ENCODE measurements at places on chromosomes 3 and 15. TPM values are rescaled to one million over a fixed set of nuclear protein-coding genes. Genes with fewer than 3 reads are reported as not detected.

- DNase-seq = no peak
Measured at GRCh38 chr3:23566499-23566898, 239.3 kb upstream of the UBE2E1 start.

- no peak for DNase-seq
Measured at GRCh38 chr3:119748991-119749390, 32.9 kb upstream of the NR1I2 start.

GRCh38 chr3:64796607-64797399 is 109.0 kb upstream of the ADAMTS9 start:
- DNase-seq = no peak

DNA sequence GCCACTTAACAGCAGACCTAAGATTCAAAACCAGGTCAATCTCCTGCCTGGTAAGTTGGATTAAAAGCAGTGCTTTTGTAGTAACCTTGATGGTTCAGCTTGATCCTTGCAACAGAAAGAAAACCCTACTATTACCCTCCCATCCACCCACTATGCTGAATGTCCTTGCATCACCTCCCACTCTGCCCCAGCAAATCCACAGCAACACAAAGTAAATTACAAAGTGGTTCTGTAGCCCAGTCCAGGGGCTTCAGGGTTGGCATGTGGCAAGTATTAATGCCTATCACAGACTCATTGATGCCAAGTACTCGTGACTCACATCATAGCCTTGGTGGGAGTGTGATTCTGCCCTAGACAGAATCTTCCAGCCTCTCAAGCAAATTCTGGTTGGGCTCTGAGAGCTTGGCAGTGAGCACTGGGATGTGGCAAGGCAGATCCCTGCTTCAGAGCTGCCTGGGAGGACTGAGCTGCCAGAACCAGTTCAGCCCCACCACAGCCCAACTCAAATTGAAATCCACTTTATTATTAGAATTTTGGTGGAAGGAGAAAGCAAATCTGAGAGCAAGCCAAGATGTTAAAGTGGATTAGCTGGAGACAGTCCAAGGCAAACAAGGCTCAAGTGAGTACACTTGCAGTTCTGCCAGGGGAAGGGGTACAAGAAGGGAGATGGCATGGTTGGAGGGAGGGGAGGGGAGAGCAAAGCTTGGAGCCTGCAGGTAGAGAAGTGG is 225.8 kb upstream of the UMPS start:
- DNase-seq = no peak

DNA sequence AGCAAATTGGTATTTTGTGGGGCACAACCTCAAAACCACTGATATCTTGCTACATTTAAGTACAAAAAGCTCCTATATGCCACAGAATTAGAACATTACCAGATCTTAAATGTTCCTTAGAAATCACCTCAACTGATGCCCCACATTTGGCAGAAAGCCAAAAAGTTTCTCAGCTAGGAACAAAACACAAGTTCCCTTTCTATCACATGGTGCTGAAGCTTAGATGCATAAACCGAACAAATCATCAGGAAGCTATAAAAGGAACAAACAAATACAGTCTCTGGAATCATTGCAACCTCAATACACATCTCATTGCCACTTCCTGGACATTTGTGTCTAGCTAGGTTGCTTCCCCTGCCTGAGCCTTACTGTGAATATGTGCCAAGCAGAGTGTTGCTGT is 492.6 kb downstream of the LPP start:
- no peak for DNase-seq

DNA sequence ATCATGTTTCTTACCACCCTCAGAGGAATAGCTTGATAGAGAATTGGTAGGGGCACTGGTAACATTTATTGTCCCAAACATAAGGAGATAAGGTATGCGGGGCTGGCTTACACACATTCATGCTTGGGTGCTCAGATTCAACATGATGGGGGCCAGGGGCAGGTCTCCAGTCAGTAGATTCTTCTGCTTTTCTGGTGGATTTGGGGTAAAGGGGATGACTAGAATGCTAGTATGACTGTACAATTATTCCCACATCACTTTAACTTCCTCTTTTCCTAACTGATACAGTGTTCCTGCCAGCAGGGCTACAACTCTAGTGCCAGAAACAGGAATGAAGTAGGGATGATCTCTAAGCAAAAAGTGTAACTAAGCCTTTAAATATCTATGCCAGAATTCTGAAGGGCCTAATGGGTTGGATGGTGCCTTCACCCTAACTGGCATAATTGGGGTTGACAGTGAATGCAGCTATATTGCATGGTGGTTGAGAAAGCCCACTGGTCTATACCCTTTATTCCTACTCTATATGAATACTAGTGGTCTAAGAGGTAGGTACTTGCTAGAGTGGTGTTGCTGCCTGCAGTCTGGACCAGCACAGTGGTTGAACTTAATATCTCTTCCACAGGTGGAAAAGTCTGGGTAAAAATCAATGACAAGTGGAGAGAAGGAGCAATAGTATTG is 117.4 kb downstream of the IL12A start:
- no peak for DNase-seq

GRCh38 chr3:129607391-129608068 is 1.1 kb upstream of the PLXND1 start:
- no peak for DNase-seq

- no peak for DNase-seq
Measured at GRCh38 chr15:58038426-58039078, 27.0 kb downstream of the ALDH1A2 start.

GRCh38 chr3:48092270-48092669 is 76.1 kb upstream of the MAP4 start:
- DNase-seq = no peak

GRCh38 chr15:43299411-43299810 is 31.0 kb downstream of the LCMT2 start:
- DNase-seq = no peak

DNA sequence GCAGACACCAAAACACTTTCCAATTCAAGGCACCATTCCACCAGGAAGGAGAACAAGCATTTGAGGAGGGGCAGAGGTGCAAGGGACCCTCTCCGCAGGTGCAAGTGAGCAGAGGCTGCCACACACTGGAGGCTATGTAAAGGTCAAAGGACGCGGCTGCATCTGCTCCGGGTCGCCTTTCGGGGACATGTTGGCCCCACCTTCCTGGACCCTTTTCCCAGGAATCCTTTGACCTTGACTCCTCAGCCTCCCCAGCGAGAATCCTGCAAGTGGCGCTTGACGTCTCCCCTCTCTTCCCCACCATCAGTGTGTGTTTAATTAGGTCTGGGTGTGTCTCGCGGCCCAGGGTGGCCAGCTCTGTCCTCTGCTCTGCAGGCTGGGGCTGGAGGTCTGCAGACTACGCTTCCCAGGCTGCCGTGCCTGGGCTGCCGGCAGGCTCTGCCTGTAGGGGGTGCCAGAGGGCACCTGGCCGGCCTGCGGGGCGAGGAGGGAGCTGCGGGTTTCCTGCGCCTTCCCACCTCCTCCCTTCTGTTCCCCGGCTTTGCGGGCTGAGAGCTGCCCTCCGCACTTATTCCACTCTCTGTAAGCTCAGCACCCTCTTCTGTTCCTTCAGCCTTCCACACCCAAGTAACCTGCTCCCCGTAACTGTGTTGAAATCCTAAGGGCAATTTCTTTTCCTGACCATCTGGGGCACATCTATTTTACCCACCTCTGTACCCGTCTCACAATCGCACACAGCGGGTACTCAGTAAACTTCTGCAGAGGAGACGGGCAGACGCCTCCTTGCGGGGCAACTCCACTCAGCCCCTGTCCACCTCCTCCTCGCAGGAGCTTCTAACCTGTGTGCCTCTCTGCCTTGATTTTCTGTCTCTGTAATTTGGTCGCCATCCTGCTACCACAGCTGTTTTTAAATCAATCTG is 129.8 kb downstream of the NSMCE3 start:
- peak; percentile 19 for DNase-seq

DNA sequence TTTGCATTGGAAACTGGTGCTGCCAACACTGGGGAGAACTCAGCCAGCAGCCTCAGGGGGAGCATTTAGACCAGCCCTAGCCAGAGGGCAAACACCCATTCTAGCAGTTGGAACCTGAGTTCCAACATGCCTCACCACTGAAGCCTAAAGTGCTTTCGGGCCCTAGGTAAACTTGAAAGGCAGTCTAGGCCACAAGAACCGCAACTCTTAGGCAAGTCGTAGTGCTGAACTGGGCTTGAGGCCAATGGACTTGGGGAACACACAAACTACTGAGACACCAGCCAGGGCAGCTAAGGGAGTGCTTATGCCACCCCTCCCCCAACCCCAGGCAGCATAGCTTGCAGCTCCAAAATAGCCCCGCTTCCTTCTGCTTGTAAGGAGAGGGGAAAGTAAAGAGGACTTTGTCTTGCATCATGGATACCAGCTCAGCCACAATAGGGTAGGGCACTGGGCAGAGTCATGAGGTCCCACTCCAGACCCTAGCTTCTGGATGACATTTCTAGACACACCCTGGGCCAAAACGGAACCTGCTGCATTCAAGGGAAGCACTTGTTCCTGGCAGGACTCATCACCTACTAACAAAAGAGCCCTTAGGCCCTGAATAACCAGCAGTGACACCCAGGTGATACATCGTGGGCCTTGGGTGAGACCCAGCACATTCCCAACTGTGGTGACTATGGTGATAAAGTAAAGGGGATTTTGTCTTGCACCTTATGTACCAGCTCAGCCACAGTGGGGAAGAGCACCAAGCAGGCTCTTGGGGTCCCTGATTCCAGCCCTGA is 37.3 kb upstream of the TEX9 start:
- no peak for DNase-seq

- DNase-seq = no peak
Measured at GRCh38 chr15:42577514-42578031, 2.2 kb downstream of the STARD9 start.

DNA sequence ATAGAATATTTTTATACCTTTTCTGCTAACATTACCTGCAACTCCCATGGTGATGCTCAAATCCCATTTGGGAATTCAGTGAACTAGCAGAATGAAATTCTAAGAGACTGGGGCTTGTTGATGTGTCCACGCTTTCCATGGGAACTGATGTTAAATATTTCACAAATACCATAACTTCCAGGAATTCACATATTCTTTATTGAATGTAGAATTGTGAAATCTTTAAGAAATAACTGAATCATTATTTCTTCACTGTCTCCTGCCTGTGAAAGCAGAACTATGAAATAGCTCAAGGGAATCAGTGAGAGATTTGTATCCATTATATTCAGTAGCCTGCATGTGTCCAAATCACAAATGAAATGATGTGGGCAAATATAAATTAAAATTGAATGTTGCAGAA is 130.8 kb downstream of the SERPINI1 start:
- no peak for DNase-seq

- DNase-seq = no peak
Measured at GRCh38 chr3:111971533-111972130, 7.2 kb upstream of the ABHD10 start.

- no peak for DNase-seq
Measured at GRCh38 chr3:81985996-81986723, 224.7 kb upstream of the GBE1 start.

GRCh38 chr15:39504808-39505207 is 76.1 kb upstream of the THBS1 start:
- no peak for DNase-seq

DNA sequence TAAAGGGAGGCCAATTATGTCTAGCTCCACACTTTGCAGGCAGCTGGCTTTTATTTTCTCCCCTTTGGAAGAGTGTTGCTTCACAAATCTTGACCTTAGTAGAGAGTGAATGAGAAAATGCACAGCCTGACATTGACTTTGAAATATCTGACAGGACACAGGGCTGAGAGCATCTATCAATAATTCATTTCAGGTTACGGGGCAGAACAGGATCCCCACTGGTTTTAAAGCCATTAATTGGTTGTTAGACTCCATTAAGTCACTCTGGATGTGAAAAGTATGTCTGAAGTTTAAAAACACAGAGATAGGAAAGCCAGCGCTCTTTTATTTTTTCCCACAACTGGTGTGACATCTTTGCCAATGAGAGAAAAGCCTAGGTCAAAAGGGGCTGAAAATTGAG is 251.9 kb upstream of the TMC3 start:
- no peak for DNase-seq

GRCh38 chr15:95494971-95495541 is 835.4 kb upstream of the NR2F2 start:
- DNase-seq = no peak

- DNase-seq = no peak
Measured at GRCh38 chr3:622314-622713, 425.8 kb downstream of the CHL1 start.

DNA sequence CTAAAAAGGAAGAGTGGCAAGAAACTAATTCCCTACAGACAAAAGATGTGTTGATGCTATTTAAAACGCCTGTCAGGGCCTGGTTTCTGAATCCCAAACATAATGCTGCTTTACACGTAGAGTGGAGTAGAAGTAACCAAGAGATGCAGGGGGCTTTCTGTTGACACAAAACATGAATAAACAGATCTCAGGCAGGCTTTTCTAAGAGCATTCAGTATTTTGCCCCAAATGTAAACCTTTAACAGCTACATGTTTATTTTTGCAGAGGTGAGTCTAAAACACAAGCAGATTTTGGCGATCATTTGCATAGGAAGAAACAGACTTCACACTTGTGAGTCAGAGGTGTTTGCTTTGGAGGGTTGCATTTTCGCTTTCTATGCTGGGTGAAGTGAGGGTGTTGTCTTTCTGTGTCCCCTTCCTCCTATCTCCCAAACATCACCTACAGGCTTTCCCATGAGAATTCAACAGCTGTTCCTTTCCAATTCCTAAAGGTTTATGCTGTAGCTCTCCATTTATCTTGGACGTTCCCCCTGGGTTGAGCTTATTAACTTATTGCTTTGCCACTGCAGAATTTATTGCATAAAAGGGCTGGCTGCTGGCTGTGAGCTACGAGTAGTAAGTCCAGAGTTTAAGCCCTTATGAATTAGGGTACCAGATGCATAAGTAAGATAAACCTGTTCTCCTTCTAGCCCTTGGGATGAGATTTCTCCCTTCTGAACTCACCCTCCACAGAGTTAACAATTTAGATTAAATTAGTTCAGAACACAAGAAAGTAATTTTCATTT is 156.7 kb downstream of the DIPK2A start:
- DNase-seq = no peak

DNA sequence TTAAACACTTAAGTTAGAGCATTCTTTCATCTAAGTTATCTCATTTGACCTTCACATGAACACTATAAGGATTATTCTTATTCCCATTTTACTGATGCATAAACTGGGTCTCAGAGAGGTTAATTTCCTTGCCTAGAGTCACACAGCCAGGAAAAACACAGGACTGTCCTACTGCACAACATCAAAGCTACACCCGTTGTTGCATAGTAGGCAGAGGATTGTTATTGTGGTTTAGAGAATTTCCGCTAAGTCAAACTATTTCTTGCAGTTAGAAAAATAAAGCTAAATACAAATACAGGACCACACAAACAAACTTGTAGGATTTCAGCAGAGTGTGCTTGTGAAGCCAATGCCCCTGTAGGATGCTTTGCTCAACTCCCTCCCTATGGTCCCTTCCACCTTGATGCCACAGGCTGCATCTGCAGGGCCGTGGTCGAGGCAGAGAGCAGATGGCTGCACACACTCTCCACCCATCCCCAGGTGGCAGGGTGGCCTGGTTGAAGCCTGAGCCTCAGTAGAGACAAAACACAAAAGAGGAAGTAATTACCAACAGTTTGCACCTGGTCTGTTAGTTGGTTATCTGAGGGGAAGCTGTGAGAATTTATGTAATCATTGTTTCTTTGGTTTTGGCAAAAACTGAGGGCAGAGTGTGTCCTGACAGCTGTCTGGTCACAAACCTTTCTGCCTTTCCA is 41.1 kb upstream of the SKOR1 start:
- peak; percentile 9 for DNase-seq

- no peak for DNase-seq
Measured at GRCh38 chr3:10240799-10241198, 7.5 kb upstream of the TATDN2 start.

Gene ACOX2
- not detected for polyA plus RNA-seq

Gene IMPG2
- polyA plus RNA-seq = not detected

Gene PEX5L
- 0.08 TPM for polyA plus RNA-seq

Gene SEC22C
- 50.4 TPM for polyA plus RNA-seq

Gene GOLGA8T
- polyA plus RNA-seq = not detected

Gene HMG20A
- 35.2 TPM for polyA plus RNA-seq

Gene CNTN6
- not detected for polyA plus RNA-seq

Gene SQOR
- polyA plus RNA-seq = 76.6 TPM

Gene COLQ
- polyA plus RNA-seq = 0.26 TPM
